Camera-type eye (tissue), 1 donor: ENCODE measurements at places on chromosomes 6 and 20. TPM values are rescaled to one million over a fixed set of nuclear protein-coding genes. Genes with fewer than 3 reads are reported as not detected.

SLC17A2 gene
- not detected for total RNA-seq

HLA-DPB1 gene
- 6.7 TPM for total RNA-seq

C4A gene
- 29.9 TPM for total RNA-seq

DSP gene
- total RNA-seq: 98.2 TPM

GRM4 gene
- 8.1 TPM for total RNA-seq

TFAP2A gene
- total RNA-seq: 30.1 TPM

ACOT8 gene
- 36.1 TPM for total RNA-seq

RREB1 gene
- total RNA-seq: 55.9 TPM
